Activated gamma-delta T cell treated with Interleukin-2 at 50 U/mL for 16 hours (primary cell): ENCODE measurements at places on chromosomes 6 and 20.

GRCh38 chr20:63055575-63056235 lies 48.9 kb upstream of the BHLHE23 start:
- DNase-seq: no peak

GRCh38 chr6:167682125-167682524 lies 144.6 kb upstream of the AFDN start:
- DNase-seq: no peak

DNA sequence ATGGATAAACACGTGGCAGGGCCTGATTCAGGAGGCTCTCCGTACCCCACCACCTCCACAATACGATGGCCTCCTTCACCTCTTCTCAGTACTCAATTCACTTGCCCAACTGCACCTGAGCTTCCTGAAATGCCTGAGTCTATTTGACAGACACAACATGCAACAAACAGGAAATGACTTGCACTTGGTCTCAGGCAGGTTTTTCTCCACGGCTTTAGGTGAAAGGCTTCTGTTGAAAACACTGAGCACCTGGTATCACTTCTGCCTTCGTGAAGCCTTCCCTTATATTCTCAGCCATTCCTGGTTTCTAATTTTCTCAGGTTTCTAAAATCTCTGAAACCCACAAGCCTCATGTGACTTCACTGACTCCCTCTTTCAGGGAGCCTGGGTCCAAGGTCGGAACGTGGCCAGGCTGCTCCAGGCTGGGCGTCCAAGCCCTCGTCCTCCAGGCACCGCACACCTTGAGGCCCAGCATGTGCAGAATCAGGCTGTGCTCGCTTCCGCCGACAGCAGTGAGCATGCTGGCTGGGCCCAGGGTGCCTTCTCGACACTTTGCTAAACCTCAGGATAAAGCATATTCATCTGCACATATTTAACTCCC lies 34.7 kb downstream of the TAF4 start:
- DNase-seq: peak; percentile 37

DNA sequence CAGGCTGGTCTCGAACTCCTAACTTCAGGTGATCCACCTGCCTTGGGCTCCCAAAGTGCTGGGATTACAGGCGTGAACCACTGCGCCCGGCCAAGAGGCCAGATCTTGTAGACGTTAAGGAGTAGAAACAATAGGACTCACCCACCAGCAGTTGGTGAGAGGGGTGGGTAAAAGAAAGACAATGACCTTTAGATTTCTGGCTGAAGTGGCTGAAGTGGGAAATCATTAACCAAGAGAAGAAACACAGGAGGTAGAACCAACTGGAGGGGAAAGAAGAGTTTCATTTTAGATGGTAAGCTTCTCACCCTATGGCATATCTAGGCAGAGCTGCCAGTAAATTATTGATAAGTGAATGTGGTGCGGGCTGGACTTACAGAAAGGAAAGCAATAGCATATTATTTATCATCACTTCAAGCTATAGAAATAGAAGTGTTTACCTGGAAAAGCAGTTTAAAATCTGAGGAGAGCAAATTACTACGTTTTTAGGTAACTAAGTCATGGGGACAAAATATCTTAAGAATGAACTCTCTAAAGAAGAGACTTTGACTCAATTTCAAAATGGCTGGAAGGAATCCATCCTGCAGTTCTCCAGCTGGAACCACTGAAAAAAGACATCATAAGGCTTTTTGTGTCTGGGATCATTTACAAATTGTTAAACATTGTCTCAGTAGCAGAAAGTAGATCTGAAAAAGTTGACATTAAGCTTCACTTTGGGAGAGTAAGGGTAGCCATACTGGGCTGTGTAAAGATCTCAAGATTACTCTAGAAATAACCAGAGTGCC lies 109.6 kb downstream of the ALDH8A1 start:
- no peak for DNase-seq

DNA sequence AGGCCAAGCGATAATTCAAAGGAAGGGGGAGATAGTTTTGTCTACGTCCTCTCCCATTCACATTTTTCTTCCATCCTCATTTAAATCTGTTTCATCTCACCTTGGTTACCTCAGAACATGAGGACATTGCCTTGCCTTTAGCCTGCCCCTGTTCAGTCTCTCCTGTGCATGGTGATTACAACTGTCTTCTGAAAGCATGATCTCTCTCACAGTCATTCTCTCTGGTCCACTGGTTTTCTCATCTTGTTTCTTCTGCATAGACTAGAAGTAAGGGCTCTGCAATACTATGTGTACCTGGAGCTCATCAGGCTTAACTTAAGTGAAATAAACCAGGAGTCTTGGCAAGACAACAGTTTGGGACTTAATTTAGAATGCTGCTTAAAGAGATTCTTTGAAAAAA lies 31.4 kb downstream of the CLVS2 start:
- no peak for DNase-seq

DNA sequence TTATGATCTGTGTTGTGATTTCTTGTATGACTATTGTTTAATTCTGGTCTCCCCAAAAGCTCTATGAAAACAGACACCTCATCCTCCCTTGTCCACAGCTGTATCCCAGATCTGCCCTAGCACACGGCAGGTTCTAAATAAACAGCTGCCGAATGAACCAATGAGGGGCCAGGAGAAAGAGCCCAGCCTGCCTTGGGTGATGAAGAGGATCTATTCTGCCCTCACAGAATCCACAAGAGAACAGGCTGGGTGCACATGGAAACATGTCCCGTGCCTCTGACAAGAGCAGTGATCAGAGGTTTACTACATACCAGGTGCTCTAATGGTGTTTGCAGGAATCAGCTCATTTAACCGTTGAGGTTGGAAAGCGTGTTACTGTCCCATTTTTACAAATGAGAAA lies 15.6 kb upstream of the TLDC2 start:
- DNase-seq: no peak

DNA sequence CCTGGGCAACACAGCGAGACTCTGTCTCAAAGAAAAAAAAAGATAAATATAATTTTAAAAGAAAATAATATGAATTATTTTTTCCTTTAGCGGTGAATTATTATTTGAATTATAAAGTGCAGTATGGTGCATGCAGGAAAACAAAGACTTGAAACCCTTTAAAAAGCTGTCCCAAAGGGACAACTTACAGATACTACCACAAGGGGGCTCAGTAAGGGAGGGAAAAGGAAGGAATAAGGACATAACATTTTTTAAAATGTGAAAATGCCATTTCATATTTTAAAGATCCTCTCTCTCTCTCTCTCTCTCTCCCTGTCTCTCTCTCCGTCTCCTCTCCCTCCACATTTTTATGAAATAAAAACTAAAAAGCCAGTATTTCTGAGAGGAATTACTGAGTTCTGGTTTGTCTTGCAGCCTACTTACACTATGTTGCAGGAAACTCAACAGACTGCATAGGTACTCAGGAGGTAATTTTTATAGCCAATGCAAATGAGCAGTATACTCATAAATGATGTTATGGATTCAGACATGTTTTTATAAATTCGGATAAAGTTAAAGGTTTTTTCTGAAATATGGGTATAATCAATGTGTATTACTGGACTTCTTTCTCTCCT lies 455.0 kb upstream of the GJE1 start:
- no peak for DNase-seq

- DNase-seq: no peak
Observed at GRCh38 chr6:128474481-128474880, 45.9 kb downstream of the PTPRK start.

GRCh38 chr6:7974565-7974937 lies 64.0 kb upstream of the TXNDC5 start:
- DNase-seq: no peak

- DNase-seq: no peak
Observed at GRCh38 chr6:4179960-4180651, 44.7 kb upstream of the ECI2 start.

DNA sequence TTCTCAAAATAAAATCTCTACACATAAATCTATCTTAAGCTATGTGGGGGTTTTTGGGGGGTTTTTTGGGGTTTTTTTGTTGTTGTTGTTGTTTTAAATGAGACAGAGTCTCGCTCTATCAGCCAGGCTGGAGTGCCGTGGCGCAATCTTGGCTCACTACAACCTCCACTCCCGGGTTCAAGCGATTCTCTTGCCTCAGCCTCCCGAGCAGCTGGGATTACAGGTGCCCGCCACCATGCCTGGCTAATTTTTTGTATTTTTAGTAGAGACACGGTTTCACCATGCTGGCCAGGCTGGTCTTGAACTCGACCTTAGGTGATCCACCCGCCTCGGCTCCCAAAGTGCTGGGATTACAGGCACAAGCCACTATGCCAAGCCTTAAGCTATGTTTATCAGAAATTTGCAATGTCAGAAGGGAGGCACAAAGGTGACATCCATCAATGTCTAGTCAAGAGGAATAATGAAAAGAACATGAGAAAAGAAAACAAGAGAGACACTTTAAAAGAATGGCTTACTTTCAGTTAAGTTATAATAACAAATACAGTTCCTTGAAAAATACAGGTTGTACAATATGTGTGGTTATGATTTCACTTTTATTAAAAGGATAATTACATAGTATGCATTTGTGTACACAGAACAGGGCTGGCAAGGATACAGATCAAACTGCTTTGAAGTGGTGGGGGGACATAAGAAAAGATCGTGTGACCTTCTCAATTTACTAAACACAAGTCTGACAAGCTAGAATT lies 28.6 kb downstream of the SLC23A2 start:
- no peak for DNase-seq

DNA sequence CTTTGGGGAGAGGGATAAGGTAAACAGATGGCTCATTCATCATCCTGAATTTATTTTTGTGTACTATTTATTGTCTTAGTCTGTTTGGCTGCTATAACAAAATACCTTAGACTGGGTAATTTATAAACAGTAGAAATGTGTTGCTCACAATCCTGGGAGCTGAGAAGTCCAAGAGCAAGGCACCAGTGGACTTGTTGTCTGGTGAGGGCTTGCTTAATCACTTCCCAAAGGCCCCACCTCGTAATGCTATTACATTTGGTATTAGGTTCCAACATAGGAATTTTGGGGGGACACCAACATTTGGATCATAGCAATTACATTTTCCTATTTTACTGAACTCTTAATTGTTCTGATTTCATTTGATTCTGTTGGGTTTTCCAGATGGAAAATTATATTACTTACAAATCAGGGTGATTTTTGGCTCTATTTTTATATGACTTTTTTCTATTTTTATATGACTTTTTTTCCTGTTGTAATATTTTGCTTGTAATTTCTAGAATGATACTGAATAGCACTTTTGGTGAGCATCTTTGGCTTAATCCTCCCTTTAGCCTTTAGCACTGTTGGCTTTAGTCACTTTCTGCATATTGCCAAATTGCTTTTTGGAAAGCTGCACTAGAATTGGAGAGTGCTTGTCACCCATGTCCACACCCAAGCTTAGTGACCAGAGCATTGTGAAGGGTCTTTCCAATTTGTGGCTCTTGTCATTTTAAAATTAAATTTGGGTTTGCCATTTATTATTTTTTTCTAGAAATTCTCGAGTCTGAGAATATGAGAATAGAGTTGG lies 43.7 kb upstream of the TULP4 start:
- DNase-seq: no peak

- DNase-seq: no peak
Observed at GRCh38 chr20:5402903-5403531, 86.3 kb upstream of the PROKR2 start.

- DNase-seq: no peak
Observed at GRCh38 chr6:26205625-26206574, 118.7 kb downstream of the HFE start.

DNA sequence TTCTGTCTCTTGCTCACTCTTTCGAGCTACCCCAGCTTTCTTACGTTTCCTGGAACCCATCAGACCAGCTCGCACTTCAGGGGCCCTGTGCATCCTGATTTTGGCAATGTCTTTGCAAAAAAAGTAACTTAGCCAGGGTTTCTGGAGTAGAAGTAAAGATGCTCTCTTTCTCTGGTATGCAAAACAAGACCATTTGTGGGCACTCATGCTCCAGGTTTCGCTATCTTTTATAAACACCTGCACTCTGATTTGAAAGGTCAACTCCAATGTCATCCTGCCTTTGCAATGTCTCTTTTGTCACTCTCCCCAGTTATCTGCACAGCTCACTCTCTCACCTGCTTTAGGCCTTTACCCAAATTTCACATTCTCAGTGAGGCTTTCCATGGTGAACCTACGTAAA lies 869.1 kb downstream of the QKI start:
- DNase-seq: no peak

- no peak for DNase-seq
Observed at GRCh38 chr6:69128411-69128810, 493.3 kb downstream of the ADGRB3 start.

DNA sequence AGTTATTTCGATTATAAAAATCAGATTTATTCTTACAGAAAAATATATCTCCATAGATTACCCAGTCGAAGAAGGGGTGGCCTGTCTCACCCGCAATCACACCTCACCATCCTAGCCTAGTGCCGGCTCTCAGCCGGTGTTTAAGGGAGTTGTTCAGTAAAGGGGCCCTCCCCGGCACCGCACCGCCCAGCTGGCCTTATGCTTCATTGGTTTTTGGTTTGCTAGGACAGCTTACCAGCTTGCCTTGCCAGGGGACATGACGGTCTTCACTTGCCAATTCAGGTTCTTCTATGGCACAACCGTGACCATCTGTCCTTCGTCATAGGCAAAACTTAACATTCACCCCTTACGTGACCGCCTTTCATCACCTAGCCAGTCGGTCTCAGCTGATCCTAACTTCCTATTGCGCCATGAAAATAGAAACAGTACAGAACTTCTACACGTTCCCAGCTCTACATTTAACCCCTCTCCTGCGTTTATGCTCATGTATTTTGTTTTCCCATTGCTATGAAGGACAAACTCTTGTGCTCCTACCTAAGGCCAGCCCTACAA lies 44.7 kb upstream of the SLC22A16 start:
- no peak for DNase-seq

- no peak for DNase-seq
Observed at GRCh38 chr20:53920647-53921245, 149.6 kb downstream of the BCAS1 start.

DNA sequence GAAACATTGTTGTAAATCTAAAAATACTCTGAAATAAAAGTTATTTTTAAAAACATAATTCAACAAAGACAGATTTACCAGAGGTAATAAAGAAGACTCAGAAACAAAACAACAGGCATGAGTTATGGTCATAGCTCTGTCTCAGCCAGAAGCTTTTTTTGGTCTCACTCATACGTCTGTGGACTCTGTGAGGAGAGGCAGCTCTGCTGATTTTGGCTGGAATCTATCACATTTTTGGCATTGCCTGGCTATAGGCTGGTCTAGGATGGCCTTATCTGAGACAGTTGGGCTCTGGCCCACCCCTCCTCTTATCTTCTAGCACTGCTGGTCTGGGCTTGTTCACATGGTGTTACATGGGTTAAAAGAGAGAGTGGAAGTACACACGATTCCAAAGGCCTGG lies 514.0 kb upstream of the BTBD3 start:
- DNase-seq: no peak

DNA sequence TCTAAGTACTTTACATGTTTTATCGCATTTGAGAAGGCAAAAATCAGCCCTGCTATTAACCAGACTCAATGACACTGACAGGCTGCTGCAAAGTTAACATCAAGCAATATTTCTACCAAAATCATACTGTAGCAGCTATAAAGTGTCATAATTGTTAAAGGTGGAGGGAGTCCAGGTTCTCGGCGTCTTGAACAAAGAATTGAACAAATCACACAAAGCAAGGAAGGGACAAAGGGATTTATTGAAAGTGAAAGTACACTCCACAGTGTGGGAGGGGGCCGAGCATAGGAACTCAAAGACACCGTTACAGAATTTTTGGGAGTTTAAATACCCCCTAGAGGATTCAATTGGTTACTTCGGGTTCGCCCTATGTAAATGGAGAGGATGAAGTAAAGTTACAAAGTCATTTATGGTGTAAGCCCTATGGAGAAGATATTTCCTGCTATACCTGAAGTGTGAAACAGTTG lies 12.9 kb upstream of the ZNF391 start:
- DNase-seq: no peak

- no peak for DNase-seq
Observed at GRCh38 chr6:152316024-152316423, 321.1 kb downstream of the SYNE1 start.

- DNase-seq: no peak
Observed at GRCh38 chr6:26660000-26660361, 435 bp upstream of the ZNF322 start.
